ENCODE measurements at places on chromosomes 7 and 10. TPM values are rescaled to one million over a fixed set of nuclear protein-coding genes. Genes with fewer than 3 reads are reported as not detected.

Gene SLC13A1
- total RNA-seq, result not detected

Gene WEE2
- total RNA-seq, result 0.16 TPM

Gene PARP12
- total RNA-seq, result 3.0 TPM

Gene GFRA1
- 4.7 TPM for total RNA-seq

Gene RAB18
- 109 TPM for total RNA-seq

Gene KLF14
- not detected for total RNA-seq

Gene APBB1IP
- 0.94 TPM for total RNA-seq

Gene ADIRF
- total RNA-seq, result not detected

Gene ADCYAP1R1
- 53.0 TPM for total RNA-seq

Gene MYL10
- not detected for total RNA-seq

Gene LIPJ
- 3.4 TPM for total RNA-seq

Gene MRPS17
- total RNA-seq, result 32.3 TPM

Gene VAX1
- total RNA-seq, result 1.2 TPM

Gene ZNF485
- total RNA-seq, result 8.9 TPM

Gene IDI2
- not detected for total RNA-seq

Gene MACROH2A2
- 23.6 TPM for total RNA-seq

Gene SPDYE16
- not detected for total RNA-seq

Gene SPDYE11
- total RNA-seq, result not detected

Gene CTAGE4
- total RNA-seq, result 0.31 TPM

Gene SRGN
- 24.8 TPM for total RNA-seq

Gene PNLIPRP2
- total RNA-seq, result not detected

Gene CTNNA3
- total RNA-seq, result 1.7 TPM

Gene CYP3A4
- total RNA-seq, result not detected

Gene SUN3
- not detected for total RNA-seq

Gene TEX36
- total RNA-seq, result not detected

Gene CYP2E1
- total RNA-seq, result 10.5 TPM

Gene MYO3A
- total RNA-seq, result 3.6 TPM

Gene PNLIP
- not detected for total RNA-seq

Gene MRLN
- total RNA-seq, result not detected

Gene NEURL1
- total RNA-seq, result 25.1 TPM

Gene CALD1
- 29.5 TPM for total RNA-seq

Gene CHAT
- 0.62 TPM for total RNA-seq

Gene CRYGN
- total RNA-seq, result not detected

Gene TBXAS1
- 3.4 TPM for total RNA-seq

Gene SEMA3D
- 4.4 TPM for total RNA-seq

Gene GHRHR
- not detected for total RNA-seq

Gene NEUROD6
- 600 TPM for total RNA-seq

Gene FAM237B
- not detected for total RNA-seq

Gene FIS1
- 59.9 TPM for total RNA-seq

Gene MMRN2
- 4.8 TPM for total RNA-seq

Gene TPST1
- 72.1 TPM for total RNA-seq

Gene ATP6V1F
- 61.8 TPM for total RNA-seq

Gene PDZD7
- 4.5 TPM for total RNA-seq

Gene ODAD2
- total RNA-seq, result 1.9 TPM

Gene NEBL
- 61.1 TPM for total RNA-seq

Gene TMEM270
- total RNA-seq, result not detected

Gene IFRD1
- total RNA-seq, result 90.5 TPM

Gene TMEM176B
- total RNA-seq, result 2.3 TPM

Gene RPEL1
- 0.16 TPM for total RNA-seq

Gene PPA1
- 296 TPM for total RNA-seq

Gene IL15RA
- total RNA-seq, result not detected

Gene ARMC3
- total RNA-seq, result 5.1 TPM

Gene AKR1D1
- total RNA-seq, result not detected
